ENCODE measurements at places on chromosomes 5 and 9.

DNA sequence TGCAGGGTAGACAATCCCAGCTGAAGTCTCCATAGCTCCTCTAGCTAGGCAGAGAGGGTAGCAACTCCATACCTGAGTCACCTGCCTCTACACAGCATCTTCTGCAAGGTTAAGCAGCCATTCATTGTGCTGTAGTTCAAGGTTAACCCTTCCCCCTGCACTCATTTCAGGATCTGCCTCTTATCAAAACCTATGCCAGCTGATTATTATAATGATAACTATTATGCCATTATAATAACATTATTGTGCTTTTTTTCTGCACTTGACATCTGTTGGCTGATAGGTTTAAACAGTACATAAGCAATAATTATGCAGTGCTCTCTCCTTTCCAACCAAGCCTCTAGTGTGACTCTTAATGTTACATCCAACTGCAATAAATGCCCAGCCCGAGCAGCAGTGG is 17.3 kb downstream of the SIL1 start:
- DNase-seq: no peak

- DNase-seq: no peak
These were observed 31.1 kb downstream of the SEC61B start for GRCh38 chr9:99253134-99253533.

DNA sequence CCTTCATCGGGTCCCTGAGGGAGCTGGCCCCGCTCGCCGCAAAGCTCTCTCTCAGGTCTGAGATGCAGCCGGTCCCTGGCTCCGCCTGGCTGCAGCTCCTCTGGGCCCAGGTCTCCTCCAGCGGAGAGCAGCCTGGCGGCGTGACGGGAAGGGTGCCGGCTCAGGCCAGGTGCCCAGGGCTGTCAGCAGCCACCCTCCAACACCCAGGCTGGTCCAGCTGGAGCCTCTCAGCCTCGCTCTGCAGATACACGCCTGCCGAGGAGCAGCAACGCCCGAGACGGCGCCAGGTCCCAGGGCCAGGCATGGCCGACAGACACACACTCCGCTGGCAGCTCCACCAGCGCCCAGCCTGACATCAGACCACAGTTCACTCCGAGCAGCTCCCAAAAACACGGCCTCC is 25.6 kb downstream of the FAM163B start:
- no peak for DNase-seq

GRCh38 chr5:1910081-1910760 is 27.5 kb upstream of the IRX4 start:
- DNase-seq: no peak

GRCh38 chr9:132990781-132991180 is 12.3 kb downstream of the GFI1B start:
- no peak for DNase-seq

Measured in fibroblast of skin of scalp (primary cell).